Cerebellar cortex (tissue), 1 donor: ENCODE measurements at places on chromosomes 16 and 17.

DNA sequence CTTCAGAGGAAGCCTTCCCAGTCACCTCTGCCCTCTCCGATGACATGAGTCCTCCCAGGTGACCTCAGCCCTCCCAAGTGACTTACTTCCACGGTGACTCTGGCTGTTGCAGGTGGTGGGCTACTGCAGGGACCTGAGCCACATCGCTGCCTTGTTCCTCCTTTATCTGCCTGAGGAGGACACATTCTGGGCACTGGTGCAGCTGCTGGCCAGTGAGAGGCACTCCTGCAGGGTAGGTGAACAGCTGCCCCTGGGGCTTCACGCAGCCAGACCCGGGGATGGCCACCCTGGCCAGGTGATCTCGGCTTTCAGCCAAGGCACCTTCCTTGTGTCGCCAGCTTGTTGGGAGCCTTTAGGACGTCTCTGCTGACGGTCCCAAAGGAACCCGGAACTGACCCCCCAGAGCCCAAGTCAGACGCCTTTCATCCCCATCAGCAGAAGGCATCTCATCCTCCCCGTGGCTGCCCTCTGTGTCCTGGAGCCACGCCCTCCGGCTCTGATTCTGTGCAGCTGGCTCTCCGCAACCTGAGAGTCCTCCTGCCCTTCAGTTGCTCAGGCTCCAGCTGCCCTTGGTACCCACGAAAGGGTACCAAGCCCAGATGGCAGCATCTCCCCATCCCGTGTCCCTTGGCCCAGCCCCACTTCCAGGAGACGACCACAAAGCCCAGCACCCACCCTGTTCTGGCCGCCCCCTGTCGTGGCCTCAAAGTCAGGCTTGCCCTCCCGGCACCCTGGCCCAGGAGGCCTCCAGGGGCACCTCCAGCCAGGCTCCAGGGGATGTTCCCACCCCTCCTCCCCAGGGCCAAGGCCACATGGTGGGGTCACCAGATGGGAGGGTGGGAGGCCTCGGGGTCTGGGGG lies 81.7 kb downstream of the GOSR1 start:
- DNase-seq = no peak

DNA sequence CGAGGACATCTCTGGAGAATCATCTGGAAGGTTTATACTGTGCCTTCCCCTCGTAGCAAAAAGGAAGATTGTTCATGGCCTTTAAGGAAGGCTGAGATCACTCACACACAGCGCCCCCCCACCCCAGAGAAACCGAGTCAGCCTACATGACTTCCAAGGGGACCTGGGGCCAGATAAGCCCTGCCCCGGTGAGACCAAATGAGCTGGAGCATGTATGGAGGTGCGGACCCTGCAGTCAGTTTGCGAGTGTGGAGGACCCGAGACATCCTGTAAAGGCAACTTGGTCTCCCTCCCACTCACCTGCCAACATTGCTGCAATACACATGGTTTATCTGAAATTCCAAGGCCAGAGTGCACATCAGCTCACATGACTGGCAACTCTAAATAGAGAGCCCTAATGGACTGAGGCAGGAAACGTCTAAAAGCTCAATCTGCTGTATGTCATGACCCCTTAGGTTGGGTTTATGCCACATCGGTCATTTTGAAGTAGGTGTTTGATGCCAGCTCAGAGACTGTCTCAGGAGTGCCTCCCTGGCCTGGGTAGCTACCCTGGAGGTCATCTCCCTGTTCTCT lies 233.6 kb downstream of the CPPED1 start:
- DNase-seq = no peak

DNA sequence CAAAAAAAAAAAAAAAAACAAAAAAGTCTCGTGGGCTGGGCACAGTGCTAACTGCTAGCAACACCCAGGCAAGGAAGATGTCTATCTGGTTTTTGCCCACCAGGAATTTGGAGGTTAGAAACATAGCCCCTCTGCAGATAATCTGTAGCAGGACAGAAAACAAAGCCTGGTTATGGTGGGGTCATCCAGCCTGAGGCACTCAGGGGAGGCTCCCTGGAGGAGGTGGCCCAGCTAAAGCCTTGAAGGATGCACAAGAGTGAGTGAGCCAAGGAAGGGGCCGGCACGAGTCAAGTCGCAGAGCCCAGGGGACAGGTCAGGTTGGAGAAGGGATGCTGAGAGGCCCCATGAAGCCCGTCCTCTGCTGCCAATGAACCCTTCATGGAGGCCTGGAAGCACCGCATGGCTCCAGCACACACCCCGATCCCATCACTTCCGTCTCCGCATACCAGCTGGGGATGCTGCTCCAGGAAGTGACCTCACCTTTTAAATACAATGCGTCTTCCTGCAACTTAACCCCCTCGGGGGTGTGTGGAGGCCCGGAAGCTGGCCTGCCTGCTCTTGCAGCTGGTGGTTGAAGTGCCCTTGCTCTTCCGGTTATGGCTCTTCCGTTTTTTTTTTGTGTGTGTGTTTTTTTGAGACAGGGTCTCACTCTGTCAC lies 86.5 kb downstream of the ENGASE start:
- DNase-seq = no peak

- no peak for DNase-seq
These were observed 19.3 kb upstream of the ARHGAP44 start for GRCh38 chr17:12769981-12770380.

DNA sequence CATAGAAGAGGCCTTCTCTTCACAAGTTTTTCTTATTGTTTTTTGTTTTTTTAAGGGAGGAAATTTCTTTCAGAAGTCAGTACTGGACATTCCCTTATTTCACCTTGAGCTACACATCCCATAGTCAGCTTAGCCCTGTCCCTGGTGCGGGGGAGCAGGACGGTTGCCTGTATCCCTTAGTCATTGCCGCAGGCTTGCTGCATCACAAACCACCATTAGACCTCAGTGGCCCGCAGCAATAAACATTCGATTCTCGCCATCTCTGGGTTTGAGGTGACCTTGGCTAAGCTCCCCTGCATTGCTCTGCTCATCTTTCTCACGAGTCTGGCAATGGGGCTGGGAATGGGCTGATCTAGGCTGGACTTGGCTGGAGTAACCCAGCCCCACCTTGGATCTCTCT lies 692.5 kb downstream of the WWOX start:
- no peak for DNase-seq

DNA sequence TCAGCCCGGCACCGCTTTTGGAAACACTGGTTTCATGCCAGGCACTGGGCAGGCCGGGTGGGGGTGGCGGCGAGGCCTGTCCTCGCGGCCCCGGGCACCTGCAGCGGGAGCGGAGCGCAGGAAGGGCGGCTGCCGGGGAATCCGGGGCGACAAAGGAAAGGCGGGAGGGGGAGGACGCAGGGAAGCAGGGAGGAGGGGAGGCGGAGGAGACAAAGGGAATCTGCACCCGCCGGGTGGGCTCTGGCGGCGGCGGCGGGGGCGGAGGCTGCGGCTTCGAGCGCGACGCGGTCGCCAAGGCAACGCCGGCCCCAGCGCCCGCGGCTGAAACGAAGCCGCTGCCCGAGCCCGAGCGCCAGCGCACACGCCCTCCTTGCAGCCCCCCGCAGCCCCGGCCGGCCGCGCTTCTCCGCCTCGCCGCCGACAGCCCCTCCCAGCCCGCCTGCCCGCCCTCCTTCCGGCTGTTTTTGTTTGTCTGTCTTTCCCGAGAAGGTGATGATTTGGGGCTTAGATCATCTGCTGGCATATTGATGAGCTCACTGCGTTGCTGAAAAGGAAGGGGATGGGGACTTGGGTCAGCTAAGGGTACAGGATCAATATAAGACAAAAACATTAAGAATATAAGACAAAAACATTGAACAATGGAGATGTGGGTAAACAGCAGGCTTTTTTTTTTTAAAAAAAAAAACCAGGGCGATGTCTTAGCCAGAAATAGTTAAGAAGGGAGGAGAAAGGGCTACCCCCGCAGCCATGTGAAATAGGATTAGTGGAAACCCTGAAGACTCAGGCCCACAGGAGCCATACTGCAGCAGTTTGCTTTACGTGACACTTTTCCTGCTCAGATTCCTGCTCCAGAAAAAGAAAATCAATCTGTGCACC lies 32.7 kb downstream of the CDK5R1 start:
- DNase-seq = peak; percentile 63

GRCh38 chr17:49741692-49742076 lies 22.2 kb downstream of the FAM117A start:
- DNase-seq = no peak

- DNase-seq = no peak
These were observed 36.2 kb downstream of the CDRT4 start for GRCh38 chr17:15431196-15431595.

DNA sequence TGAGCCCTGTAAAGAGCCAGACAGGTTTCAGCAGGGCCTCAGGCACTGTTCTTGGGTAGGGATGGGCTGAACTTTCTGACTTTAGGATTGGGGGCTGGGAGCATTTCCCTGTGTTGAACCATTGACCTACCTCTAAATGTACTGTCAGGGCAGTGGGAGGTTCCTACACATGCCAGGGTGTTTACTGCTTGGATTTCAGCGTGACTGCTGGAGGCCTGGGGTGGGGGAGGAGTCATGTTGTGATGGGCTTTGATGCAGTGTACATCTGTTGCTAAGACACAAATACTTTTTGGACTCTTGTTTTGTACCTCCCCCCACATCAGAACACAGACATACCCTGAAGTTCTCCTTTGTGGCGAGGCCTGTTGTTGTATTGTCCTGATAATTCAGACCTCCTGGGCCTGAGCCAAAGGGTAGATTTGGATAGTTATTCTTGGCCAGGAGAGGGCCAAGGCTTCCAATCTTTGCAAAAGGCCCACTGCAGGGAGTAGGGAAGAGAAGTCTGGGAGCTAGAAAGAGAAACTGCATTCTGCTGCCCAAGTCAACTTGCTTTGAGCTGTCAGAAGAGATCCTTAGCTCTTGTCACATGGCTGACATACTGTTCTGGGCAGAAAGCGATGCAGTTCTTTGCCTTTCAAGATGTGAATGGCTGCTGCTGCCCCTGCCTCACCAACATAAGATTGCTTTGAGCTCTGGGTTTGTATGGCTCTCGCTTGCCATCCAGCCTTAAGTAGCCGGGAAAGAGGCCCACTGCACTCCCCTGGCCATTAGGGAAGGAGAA lies 3.7 kb downstream of the NFE2L1 start:
- DNase-seq = peak; percentile 48

- DNase-seq = no peak
These were observed 5.0 kb downstream of the DERL2 start for GRCh38 chr17:5480962-5481361.

DNA sequence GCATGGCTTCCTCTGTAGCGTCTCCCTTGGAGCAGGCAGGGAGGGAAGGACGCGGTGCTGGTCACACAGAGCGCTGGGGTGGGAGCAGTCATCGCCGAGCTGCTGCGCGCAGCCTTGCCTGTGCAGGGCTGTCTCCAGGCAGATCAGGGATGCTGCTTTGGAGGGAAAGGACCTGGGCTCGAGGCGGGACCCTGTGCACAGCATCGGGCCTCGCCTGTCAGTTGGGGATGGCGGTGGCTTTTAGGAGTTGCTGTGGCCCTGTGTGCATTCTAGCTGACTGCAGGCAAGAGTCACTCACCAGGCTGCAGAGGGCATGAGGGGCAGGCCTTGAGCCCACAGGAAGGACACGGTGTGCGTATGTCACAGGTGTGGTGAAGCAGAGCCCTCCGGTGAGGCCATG lies 10.1 kb downstream of the ACSF3 start:
- no peak for DNase-seq

DNA sequence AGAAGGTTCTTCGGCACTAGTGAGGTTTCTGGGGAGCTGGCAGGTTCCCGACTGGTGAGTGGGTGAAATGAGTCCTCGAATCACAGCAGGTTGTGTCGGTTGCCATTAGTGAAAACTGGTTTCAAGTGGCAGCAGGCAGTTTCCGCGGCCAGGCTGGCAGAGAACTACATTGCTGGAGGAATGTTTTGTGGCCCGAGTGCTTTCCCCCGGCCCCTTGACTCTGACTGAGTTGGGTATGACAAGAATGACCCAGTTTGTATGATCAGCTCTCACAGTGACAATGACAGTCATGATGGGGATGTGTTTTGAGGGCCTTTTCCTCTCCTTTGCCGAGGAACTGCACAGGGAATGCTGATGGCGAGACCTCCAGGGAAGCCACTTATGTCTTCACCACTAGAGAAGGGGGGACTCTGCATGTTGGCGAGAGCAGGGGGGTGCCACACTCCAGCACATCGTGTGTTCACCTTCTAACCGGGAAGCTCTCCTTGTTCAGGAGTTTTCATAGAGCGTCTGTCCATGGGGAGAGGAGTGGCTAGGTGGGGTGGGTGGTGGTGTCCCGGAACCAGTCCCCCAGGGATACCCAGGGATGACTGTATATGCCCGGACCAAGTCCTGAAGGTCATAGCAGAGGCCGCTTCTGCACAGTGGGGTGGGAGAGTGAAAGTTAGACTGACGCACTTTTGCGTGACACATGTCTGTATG lies 206.0 kb upstream of the CHMP6 start:
- DNase-seq = peak; percentile 44

GRCh38 chr17:79262624-79263023 lies 188.0 kb downstream of the ENGASE start:
- peak; percentile 73 for DNase-seq

DNA sequence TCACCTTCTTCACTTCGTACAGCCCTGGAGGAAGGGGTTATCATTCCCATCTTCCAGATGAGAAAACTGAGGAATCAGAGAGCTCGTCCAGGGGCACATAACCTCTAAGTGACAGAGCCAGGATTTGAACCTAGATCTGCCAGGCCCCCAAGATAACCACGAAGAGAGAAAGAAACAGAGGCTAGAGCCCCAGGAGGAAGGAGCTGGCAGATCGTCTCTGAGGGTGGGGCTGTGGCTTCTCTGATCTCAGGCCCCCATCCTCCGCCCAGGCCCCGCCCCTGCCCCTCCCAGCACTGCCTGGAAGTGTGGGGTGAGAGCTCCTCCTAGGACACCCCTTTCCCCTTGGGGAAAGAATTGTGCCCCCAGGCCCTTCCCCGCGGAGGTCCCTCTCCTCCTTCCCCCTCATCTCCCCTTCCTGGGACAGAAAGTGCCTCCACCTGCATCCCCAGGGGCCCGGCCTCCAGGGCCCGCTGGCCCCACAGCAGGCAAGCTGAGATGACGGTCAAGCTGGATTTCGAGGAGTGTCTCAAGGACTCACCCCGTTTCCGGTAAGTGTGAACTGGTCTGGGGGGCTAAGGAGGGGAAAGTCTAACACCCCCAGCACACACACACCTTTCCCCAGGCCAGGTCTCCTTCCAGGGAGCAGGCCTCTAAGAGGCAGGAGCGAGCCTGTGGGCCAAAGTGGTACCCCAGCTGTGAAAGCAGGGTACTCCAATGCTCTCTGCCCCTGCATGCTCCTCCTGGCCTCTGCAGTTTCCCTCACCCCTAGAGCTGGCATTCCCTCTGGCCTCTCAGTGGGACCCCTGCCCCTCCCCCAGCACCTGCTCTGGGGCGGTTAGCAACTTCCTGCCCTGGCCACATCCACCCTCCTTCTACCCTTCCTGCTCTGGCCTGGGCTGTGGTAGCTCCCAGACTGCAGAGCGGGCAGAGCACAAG lies at the start of gene ACAP1:
Gene ACAP1 (plus strand): TSS at position 290 of the 936 bp plus-strand sequence. CDS start 206 bp downstream, at position 496.
- DNase-seq = no peak

GRCh38 chr17:43814026-43814425 lies 18.9 kb downstream of the MPP3 start:
- DNase-seq = no peak

DNA sequence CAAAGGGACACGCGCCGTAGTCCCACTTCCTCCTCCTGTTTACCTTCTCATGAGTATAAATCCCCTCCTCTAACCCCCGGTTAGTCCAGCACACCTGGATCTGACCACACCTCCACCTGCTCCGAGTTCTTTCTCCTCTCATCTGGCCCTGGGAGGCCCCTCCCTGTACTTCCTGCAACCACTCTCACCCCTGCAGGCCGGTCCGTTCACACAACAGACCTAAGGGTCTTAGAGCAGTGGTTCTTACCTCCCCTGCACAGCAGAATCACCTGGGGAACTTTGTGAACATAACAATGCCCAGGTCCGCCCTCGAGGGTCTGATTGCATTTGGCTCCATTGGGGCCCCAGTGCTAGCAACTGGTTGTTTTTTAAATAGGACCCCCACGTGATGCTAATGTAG lies 24.8 kb downstream of the TMEM114 start:
- peak; percentile 8 for DNase-seq
